ENCODE measurements at places on chromosomes 1 and 21.

DNA sequence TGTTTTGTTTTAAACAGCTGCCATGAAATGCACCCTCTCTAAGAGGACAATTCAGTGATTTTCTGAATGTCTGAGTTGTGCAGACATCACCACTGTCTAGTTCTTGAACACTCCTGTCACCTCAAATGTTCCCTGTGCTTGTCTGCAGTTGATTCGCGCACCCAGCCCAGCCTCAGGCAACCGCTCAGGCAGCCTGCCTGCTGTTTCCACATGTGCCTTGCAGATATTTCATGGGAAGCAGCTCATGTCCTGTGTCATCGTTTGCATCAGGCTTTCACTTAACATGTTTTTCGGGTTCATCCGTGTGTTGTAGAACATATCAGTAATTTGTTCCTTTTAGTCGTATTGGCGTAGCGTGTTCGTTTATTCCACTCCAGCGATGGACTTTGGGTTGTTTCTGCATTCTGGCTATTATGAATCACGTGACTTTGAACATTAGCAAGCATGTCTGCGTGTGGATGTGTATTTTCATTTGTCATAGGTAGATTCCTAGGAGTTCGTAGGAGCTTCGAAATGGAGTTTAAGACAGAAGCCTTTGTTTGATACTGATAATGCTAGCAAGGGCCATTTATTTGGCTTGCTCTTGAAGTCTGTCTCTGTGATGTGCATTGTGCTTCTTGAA is 12.1 kb downstream of the ADARB1 start:
- DNase-seq = no peak

DNA sequence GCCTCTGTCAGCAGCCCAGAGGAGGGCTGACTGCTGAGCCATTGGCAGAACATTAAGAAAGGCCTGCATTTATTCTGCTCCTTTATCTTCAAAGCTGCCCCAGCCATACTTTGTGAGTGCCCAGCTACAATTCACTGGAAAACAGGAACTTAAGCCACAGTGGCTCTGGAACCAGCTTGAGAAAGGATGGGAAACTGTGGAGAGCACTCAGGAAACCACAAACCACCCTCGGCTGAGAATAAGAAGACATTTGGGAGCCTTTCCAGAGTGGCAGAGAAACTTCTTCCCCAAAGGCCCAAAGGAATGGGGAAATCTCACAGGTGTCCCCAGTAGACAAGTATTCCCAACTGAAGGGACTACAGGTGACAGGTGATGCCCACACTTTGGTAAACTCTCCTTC is 1.8 kb downstream of the LAMB3 start:
- no peak for DNase-seq

DNA sequence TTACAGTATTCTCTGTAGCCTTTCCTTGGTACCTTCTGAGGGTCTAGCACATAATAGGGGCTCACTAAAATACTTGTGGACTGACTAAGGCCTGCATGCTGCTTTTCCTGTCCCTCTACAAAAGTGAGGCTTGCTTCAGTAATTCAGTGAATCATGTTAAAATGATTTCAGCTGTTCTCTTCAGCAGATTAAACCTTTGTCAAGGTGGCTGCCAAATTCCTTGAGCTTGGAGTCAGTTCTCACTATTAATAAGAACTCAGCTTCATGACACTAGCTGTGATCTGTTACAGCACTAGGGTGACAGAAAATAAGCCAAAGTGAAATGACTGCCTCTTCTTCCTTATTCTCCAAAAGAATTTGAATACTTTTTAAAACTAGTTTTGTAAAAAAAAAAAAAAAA is 128.8 kb downstream of the KCNN3 start:
- DNase-seq = no peak

- DNase-seq = no peak
Observed at GRCh38 chr1:46643368-46643775, 24.8 kb downstream of the ATPAF1 start.

GRCh38 chr1:204828352-204828850 is 42.3 kb upstream of the NFASC start:
- no peak for DNase-seq

GRCh38 chr1:42838482-42839190 is 7.8 kb upstream of the ZNF691 start:
- no peak for DNase-seq

- DNase-seq = no peak
Observed at GRCh38 chr1:90989990-90990389, 31.8 kb downstream of the ZNF644 start.

DNA sequence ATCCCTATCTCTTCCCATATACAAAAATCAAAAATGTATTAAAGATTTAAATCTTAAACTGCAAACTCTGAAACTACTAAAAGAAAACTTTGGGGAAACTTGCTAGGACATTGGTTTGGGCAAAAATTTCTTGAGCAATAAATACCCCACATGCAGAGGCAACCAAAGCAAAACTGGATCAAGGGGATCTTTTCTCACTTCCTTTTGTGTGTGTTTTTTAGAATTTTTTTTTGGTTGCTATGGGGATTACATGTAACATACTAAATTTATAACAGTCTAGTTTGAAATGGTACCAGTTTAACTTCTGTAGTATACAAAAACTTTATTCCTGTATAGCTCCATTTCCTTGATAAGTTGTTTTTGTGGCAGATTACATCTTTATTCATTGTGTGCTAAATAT is 16.8 kb downstream of the MAST2 start:
- no peak for DNase-seq

DNA sequence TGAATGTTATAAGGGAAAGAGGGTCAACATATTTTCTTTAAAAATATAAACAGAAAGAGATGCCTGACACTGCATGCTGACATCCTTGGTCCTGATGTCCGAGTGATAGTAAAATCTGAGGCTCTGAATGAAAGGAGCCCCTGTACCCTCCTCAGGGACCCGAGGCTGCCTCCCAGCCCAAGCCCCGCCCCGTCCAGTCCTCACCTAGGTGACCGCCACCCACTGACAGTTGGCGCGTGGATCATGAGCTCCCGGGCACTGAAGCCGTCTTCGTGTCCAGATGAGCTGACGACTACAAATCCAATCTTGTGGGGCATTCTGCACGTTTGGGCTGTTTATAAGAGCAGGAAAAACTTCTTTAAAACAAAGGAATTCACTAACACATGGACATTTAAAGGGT is 4.9 kb downstream of the CEP104 start:
- DNase-seq = no peak

- no peak for DNase-seq
Observed at GRCh38 chr1:164794356-164794755, 235.4 kb downstream of the PBX1 start.

GRCh38 chr1:228376262-228376628 is 30.4 kb downstream of the TRIM11 start:
- DNase-seq = no peak

DNA sequence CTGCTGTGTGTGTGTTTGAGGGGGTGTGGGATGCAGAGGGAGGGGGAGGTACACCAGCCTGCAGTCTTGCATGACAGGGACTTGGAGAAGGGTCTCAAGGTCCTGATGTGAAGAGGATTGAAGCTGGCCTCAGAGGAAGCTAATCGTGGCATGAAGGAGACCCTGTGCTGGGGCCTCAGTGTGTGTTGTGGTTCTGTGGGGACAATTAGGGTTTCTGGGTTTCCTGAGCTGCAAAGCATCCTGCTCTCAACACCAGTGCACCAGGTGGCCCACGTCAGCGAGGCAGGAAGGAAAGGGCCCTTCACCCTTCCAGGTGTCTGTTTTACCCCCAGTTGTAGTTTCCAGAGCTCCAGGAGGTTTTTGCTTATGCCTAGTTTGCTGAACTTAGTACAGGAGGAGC is 52.8 kb downstream of the TENT5C start:
- DNase-seq = no peak

DNA sequence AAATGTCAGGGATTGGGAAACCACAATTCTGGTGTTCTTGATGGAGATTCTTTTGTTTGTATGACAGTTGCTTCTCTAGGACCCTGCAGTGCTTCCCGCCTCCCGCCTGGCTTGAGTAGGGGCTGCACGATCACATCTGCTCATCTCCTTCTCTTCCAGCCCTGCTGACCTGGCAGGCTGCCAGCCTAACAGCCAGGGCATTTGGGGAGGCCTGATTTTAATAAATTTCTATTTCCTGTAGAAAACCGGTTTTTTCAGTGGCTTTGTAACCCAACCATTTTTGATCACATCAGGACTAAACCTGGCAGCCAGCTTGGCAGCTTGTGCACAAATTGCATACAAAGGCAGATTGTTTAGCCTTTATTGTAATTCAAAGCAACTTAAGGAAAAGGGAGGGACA is 78.9 kb downstream of the UBE2U start:
- DNase-seq = no peak

- DNase-seq = no peak
Observed at GRCh38 chr1:168485048-168485447, 58.7 kb downstream of the XCL2 start.

DNA sequence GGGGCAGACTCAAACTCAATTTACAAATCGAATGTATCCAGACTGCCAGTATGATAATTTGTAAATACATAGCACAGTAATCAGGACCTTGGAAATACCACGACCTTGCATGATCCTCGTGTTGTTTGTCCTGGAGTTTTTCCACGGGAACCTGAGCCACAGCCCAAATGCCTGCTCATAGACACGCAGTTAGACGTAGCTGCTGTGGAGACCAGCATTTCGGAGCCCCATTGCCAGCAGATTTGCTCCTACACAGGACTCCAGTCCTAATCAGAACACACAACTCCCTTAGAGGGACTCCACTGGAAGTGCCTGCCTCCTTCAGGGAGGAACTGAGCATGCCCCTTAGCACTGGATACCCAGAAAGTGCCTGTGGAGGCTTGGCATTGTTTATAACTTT is 163.2 kb downstream of the GALNT2 start:
- DNase-seq = no peak

GRCh38 chr1:241654019-241654418 is 1.9 kb downstream of the WDR64 start:
- DNase-seq = no peak

GRCh38 chr1:243391355-243391754 is 135.5 kb downstream of the SDCCAG8 start:
- DNase-seq = no peak

- no peak for DNase-seq
Observed at GRCh38 chr1:184915463-184916090, 58.7 kb downstream of the NIBAN1 start.

GRCh38 chr1:107920999-107921398 is 44.0 kb downstream of the VAV3 start:
- DNase-seq = no peak

DNA sequence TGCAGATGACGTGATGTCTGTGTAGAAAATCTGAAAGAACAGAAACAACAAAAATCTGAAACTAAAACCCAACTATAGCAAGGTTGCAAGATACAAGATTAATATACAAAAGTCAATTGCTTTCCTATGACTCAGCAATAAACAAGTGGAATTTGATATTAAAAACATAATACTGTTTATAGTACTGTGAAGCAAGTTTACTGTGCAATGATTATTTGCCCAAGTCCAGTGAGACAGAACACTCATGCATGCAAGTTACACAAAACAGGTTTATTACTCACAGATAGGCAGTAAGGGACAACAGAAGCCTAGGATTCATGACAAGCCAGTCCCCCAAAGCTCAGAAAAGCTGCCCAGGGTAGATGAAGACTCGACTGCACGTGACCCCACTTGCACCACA is 62.4 kb upstream of the RAB4A start:
- DNase-seq = no peak

DNA sequence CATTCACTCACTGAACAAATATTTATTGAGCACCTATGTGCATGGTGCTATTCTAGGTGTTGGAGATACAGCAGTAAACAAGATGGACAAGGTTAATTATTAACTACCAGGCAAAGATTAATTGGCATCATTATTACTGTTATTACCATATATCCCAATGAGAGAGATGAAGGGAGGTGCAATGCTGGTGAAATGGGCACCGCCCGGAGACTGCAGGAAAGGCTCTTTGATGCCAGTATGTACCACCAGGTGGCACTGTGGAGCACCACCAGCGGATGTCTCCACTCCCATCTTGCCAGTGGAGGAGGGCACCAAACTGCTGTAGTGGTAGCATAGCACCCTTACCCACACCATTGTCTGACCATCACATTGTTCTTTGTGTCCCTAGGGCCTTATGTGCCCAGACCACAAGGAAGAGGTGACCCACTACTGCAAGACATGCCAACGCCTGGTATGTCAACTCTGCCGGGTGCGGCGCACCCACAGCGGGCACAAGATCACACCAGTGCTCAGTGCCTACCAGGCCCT is 3.0 kb downstream of the TRIM46 start:
- DNase-seq = no peak

GRCh38 chr1:224205438-224205840 is 22.4 kb downstream of the DEGS1 start:
- no peak for DNase-seq

DNA sequence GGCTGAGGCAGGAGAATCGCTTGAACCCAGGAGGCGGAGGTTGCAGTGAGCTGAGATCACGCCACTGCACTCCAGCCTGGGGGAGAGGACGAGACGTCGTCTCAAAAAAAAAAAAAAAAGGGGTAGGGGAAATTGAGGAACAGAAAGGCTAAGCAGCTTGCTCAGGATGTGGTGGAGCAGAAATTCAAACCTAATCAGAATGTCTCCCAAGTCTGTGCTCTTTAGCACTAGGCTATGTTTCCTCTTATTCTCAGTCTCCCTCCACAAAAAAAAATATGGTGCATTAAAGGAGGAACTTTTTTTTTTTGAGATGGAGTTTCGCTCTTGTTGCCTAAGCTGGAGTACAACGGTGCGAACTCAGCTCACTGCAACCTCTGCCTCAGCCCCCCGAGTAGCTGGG is 114.2 kb downstream of the SLC16A1 start:
- DNase-seq = no peak

DNA sequence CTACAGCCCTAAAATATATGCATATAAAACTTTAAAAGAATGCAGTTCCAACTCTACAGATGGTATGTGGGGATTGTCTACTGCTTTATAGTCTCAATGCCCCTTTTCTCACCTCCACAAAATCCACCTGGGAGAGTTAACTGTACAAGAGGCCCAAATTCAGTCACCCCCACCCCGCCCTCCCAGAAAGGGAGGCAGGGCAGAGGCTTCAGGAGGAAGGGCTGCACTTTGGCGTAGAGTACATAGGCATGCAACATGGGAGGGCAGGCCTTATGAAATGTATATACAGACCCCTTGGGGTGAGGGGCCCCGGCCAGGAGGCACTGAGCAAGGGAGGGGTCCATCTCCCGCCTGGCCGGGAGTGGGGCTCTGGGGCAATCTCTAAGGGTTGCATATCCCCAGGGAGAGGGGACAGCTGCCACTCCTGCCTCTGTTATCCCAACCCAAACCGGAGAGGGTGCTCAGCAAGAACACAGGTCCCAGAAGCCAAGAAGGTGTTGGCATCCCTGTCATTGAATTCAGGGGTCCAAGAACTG is 1.3 kb upstream of the PYGO2 start:
- DNase-seq = no peak

- no peak for DNase-seq
Observed at GRCh38 chr1:6033986-6034749, 11.5 kb upstream of the KCNAB2 start.

DNA sequence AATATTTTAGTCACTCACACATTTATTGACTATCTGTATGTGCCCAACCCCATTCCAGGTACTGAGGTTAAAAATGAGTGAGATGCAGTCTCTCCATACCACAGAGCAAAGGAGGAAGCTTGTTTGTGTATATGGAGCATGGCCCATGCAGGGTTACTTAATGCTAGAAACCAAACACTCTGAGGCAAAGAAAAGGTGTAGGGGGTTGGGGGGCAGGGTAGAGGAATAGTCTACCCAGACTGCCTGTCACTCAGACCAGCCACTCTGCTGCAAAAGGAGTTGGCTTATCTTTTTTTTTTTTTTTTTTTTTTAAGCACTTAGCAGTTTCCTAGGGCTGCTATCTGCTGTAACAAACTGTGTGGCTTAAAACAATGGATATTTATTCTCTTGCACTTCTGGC is 19.8 kb downstream of the PGM1 start:
- no peak for DNase-seq

- no peak for DNase-seq
Observed at GRCh38 chr1:22056043-22056442, 3.5 kb downstream of the CDC42 start.

- DNase-seq = no peak
Observed at GRCh38 chr1:239426821-239427475, 40.6 kb downstream of the CHRM3 start.

All from cortex of kidney (tissue), 1 donor.